Esophagus mucosa (tissue), 1 donor: ENCODE measurements at places on chromosomes 1 and 21.
A peak's percentile ranks its signal among the peaks of the same experiment; 100 is the strongest.

- no peak for ATAC-seq
These were observed 212.0 kb downstream of the SLC45A1 start for GRCh38 chr1:8529901-8530300.

- peak; percentile 80 for ATAC-seq
These were observed 40.7 kb upstream of the PRKACB start for GRCh38 chr1:84103197-84103992.

DNA sequence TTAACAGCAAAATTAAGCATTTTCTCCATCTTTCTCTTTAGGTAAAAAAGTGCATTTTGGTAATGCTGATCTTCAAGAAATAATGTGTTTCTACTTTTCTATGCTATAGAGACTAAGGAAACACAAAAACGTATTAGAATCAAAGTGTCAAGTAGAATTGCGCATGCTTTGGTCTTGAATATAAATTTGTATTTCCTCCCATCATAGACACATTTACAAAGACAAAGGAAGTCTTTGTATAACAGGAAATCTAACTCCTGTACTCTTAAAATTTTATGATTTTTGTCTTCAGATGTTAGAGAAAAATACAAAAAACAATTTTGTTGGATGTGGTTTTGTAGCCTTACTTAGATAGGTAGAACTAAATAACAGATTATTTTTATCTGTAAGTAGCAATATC is 1299.4 kb downstream of the NCAM2 start:
- ATAC-seq: no peak

DNA sequence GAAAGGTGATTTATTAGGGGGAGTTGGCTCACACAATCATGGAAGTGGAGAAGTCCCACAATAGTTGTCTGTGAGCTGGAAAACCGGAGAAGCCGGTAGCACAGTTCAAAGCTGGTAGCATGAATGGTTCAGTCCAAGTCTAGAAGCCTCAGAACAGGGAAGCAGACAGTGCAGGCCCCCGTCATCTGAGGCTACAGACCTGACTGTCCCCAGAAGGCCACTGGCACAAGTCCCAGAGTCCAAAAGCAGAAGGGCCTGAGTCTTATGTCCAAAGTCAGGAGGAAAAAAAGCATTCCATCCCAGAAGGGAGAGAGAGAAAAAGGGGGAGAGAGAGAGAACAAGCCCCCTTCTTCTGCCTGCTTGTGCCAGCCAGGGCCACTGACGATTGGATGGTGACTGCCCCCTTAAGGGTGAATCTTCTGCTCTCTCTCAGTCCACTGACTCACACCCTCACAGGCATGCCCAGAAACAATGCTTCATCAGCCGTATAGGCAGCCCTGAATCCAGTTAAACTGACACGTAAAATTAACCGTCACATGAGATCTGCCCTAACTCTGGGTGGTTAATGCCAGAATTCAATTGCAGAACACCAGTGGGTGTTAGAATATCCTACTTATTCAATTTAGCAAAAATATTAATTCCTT is 49.3 kb upstream of the POU2F1 start:
- peak; percentile 67 for ATAC-seq

DNA sequence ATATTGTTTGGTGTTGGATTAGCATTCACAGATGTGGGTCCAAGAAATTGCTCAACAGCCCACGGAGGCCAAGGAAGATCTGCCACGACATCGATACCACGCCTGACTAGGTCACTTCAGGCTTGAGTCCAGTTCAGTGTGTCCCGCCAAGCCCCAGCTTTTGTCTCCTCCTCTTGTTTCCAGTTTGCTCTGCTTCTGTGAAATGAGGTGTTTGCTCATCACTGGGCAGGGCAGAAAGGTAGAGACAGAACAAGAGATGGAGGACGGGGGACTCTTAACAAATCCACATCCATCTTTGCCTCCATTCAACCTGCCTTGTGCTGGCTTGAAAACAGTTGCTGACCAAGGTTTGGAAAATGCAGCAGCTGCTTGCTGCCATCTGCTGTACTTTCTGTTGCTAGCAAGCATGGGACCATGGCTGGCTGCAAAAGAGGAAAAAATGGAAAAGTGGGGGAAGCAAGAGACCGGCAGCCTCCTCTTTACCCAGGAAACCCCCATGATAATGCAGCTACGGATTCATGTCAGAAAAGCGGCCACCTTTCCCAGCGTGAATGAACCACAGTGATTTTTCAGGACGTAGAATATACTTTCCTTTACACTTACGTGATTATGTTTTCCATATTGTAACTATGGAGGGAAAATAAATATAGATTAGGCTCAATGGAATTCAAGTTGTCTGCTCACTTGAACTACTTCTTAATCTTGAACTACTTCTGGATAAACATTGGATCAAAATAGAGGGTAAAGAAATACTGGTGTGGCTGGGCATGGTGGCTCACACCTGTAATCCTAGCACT is 80.2 kb upstream of the GREM2 start:
- no peak for ATAC-seq

- no peak for ATAC-seq
These were observed 270.6 kb downstream of the NFIA start for GRCh38 chr1:61352845-61353435.

DNA sequence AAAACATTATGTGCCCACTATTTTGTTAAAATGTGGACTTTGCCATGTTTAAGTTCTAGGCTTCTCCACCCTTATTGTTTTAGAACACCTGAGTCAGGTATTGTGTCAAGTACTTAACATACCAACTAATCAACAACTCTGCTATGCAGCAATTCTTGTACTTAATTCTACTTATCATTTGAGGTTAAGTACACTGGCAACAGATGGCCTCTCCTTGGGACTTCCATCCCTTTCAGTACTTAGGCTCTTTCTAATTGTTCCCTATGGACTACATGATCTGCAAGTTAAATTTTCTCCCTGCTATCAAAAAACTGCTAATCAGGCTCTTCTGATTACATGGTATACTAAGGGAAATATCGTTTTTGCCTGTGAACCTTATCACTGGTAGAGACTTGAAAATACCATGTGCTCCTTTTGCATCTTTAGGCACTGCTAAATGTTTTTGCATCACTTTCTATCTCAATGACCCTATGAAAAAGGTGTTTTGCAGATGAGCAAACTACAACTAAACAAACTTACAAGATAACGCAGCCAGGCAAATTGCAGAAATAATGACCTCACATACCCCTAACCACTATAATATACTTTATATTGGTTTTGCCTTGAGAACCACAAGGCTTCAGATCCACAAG is 18.9 kb downstream of the SFPQ start:
- peak; percentile 9 for ATAC-seq

- peak; percentile 69 for ATAC-seq
These were observed 95.9 kb downstream of the CAMTA1 start for GRCh38 chr1:6880951-6881690.

GRCh38 chr1:202374099-202374498 is 25.6 kb downstream of the PPP1R12B start:
- ATAC-seq: no peak

GRCh38 chr1:7043191-7043549 is 257.9 kb downstream of the CAMTA1 start:
- ATAC-seq: no peak

DNA sequence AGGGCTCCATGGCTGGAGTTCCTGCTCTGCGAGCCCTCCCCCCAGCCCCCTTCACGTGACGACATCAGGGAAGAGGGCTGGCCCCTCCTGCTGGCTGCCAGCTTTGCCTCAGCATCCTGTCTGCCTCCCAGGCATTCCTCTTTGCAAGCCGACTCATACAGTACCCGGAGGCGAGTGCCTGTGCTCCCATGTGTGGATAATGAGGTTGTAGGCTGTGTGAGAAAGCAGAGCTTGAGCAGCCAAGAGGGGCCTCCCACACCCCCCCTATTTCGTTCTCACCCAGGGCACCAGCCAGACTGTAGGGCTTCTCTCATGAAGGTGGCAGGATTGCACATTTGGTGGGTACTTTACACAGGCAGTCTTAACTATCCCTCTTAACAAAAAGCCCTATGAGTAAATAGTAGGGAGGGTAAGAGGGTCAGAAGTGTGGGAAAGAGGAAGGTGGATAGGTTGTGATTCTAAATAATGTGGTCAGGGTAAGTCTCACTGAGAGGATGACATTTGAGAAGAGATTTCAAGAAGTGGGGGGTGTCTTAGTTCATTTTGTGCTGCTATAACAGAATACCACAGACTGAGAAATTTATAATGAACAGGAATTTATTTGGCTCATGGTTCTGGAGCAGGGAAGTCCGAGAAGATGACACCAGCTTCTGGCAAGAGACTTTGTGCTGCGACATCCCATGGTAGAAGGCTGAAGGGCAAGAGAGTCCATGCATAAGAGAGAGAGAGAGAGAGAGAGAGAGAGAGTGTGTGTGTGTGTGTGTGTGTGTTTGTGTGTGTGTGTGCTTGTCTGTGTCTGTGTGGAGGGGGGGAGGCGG is 113.5 kb downstream of the OMA1 start:
- no peak for ATAC-seq

DNA sequence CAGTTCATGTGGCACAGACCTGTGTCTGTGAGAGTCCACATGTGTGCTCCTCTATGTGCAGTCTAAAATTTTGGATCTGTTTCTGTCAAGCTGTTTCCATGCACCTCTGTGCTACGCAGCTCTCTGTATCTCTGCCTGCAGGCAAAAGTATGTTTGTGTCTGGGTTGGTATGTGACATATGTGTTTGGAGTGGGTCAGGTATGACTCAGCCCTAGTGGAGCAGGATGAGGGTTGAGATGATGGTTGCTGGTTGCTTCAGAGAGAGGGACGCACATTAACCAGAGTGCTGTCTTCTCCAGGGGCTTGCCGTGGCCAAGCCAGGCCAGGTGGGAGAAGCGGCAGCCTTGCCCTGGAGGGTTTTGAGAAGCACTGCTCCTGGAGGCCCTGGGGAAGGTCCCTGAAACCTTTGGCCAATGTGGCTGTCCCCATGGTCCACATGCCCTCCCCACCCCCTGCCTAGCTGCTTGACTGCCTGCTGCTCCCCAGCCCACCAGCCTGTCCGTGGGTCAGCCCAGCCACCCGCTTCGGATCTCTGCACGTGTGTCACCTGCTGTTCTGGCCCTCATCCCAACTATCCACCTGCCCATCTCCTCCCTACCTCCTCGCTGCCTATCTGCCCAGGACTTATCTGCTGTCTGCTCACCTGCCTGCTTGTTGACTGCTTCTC is 4.1 kb upstream of the EVA1B start:
- ATAC-seq: peak; percentile 25

- ATAC-seq: no peak
These were observed at the start of gene FCRL5 for GRCh38 chr1:157551694-157552693. TSS of gene FCRL5 (minus strand) at chr1:157552515. CDS start at chr1:157552362, 153 bp downstream.

GRCh38 chr21:34889676-34890469 is 159.2 kb downstream of the RUNX1 start:
- peak; percentile 75 for ATAC-seq

DNA sequence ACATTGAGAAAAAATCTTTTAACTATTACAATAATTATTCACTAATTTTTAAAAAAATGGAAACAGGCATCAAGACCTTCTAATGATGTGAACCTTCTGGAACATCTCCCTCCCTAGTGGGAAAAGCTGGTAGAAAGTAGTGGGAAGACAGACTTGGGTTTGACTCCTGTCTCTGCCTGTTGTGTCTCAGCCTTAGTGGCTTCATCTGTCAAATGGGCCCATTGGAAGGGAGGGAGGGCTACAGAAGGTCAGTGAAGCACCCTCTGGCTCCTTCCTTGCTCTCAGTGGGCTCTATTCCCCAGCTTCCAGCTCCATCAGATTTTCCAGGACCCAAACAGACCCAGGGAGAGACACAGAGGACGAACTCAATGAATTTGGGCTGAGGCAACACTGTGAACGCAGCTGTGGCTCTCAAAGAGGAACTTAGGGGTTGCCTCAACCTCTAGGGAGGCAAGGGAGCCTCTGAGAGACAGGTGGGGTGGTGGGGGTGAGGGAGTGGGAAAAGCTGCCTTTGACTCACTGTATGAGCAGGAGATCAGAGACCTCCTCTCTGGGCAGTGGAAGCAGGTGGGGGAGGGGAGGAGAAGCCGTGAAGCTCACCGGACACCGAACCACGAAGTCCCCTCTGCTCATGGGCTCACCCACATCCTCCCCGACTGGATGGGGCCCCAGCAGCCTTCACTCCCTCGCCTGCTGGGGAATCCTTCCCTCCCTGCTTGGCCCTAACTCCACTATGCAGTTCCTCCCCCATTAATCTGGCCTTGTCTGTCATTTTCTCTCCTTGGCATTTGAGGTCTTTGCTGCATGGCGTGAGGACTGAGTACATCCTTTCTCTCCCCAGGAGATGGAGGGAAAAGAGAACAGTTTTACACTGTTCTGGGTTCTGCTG is 4.5 kb downstream of the CNR2 start:
- peak; percentile 31 for ATAC-seq

DNA sequence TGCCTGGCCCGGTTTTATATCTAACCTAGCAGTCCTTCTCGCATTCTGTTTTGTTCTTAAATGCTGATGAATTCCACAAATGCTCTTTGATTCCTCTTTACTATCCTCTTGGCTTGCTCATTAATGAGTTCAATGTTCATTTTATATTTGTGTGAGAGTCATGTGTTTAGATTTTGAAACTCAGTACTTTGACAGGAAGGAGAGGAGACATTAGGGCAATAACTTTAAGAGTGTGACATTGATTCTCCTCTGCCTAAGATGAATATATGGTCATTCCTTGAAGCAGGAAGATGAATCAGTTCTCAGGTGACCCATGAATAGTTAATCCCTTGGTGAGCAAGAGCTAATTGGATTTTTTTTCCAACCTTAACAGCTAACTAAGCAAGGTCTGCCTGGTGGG is 84.1 kb downstream of the MRPS6 start:
- no peak for ATAC-seq

- ATAC-seq: peak; percentile 98
These were observed at the start of gene URB1 for GRCh38 chr21:32392880-32393676. TSS of gene URB1 (minus strand) at chr21:32393012. CDS start at chr21:32392910, 102 bp downstream.

GRCh38 chr1:106278716-106279115 is 777.8 kb upstream of the PRMT6 start:
- no peak for ATAC-seq
